ENCODE measurements at places on chromosomes 1 and 21. TPM values are rescaled to one million over a fixed set of nuclear protein-coding genes. Genes with fewer than 3 reads are reported as not detected.

DNA sequence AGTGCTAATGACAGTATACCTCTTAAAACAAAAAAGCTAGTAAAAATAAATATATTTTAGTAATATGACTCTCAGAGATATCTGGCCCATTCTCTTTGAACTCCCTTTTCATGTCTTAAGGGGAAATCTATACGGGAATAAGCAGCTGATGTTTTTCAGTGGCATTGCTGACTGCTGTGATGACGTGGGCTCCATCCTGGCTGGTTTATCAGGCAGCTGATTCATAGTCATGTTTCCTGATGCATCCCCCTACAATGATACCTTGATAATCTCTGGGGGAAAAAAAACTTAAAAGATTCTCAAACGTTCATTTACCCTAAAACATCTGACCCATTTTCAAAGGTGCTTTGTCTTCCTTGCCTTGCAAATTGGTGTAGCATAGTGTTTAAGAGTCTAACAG lies 53.8 kb downstream of the ABCA4 start:
- no peaks in the 10 kb centered on the region for H3K27me3 ChIP-seq
- H3K36me3 ChIP-seq, result no peaks in the 10 kb centered on the region

DNA sequence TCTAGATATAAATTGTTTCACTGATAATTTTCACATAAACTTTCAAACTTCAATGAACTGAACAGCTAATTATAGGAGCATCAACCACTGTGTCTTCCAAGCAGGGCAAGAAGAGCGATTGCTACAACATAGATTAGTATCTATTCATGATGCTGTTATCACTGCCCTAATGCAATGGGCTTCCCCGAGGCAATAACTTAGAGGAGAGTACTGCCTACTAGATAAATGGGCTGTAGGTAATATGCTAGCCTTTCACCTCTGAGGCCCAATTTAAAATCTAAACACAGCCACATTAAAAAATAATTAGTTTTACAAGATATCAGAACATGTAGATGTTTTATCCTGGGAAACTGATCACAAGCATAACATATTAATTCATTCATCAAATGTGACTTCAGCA lies 318.0 kb downstream of the VAV3 start:
- no peaks in the 10 kb centered on the region for H3K4me1 ChIP-seq
- H3K36me3 ChIP-seq, result no peaks in the 10 kb centered on the region

The ADAMTS4 gene
- total RNA-seq, result 3.7 TPM

GRCh38 chr1:241944300-241944699 lies 13.3 kb upstream of the BECN2 start:
- ATAC-seq, result no peak
- no peak overlapping the region for H3K4me3 ChIP-seq
- no peaks in the 10 kb centered on the region for H3K27me3 ChIP-seq
- no peak overlapping the region for H3K27ac ChIP-seq

The SPRR2F gene
- total RNA-seq, result not detected

DNA sequence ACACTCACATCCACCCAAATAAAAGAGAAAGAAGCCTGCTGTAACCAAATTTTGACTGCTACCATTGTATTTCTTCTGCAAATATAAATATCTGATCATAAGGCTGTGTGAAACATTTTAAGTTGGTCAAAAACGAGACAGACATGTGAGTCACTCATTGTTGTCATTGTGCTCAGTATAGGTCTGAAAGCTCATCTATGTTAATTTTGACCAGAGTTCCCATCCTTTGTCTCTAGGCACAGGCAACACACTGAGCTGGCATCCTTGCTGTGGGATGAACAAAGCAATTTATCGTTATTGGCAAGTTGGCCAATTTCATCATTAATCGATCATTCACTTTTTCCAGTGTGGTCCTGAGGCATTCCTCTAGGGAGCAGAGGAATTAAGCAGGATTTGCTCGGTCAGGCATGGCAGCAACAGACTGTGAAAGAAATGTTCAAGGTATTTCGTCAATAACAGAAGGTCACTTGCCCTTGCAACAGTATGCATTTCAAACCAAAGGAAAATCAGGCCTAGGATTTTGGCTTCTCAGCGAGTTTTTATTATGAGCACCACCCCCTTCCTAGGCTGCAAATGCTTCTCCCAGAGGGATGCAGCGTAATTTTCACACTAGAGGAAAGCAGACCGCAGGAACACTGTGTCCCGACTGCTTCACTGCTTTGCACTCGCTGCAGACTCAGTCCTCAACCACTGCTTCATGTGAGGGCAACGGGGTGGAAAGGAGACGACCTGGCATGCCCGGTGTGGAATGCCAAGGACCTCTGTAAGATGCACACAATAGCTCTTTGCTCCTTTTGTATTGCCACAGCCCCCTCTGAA lies 87.9 kb upstream of the SMYD2 start:
- ATAC-seq, result no peak
- no peak overlapping the region for H3K4me3 ChIP-seq
- H3K27me3 ChIP-seq, result peaks cover 40% of the 10 kb centered on the region

DNA sequence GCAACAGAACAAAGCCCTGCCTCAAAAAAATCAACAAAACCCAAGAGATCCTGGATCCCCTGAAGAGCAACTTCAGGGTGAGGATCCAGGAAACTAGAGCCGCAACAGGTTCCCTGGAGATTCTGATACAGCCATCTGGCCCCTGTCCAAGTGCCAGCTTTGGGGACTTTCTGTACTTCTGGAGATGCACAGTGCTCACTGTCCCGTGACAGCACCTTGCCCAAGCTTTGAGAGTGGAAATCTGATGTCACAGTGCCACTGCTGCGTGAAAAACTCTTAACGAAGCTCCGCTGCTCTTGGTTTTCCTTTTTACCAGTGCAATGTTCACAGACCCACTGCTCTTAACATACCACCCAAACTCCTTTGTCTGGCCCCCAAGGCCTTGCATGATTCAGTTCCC lies 26.3 kb downstream of the STK40 start:
- H3K36me3 ChIP-seq, result no peaks in the 10 kb centered on the region
- H3K4me1 ChIP-seq, result no peaks in the 10 kb centered on the region
- H3K27ac ChIP-seq, result no peak overlapping the region
- no peak overlapping the region for H3K4me3 ChIP-seq
- H3K27me3 ChIP-seq, result no peaks in the 10 kb centered on the region

The LCE1A gene
- total RNA-seq, result not detected

- peak overlapping the region; percentile 78 for H3K27ac ChIP-seq
- peak; percentile 15 for ATAC-seq
- no peaks in the 10 kb centered on the region for H3K36me3 ChIP-seq
- H3K27me3 ChIP-seq, result no peaks in the 10 kb centered on the region
Observed at GRCh38 chr1:227541796-227542152, 21.6 kb upstream of the ZNF678 start.

DNA sequence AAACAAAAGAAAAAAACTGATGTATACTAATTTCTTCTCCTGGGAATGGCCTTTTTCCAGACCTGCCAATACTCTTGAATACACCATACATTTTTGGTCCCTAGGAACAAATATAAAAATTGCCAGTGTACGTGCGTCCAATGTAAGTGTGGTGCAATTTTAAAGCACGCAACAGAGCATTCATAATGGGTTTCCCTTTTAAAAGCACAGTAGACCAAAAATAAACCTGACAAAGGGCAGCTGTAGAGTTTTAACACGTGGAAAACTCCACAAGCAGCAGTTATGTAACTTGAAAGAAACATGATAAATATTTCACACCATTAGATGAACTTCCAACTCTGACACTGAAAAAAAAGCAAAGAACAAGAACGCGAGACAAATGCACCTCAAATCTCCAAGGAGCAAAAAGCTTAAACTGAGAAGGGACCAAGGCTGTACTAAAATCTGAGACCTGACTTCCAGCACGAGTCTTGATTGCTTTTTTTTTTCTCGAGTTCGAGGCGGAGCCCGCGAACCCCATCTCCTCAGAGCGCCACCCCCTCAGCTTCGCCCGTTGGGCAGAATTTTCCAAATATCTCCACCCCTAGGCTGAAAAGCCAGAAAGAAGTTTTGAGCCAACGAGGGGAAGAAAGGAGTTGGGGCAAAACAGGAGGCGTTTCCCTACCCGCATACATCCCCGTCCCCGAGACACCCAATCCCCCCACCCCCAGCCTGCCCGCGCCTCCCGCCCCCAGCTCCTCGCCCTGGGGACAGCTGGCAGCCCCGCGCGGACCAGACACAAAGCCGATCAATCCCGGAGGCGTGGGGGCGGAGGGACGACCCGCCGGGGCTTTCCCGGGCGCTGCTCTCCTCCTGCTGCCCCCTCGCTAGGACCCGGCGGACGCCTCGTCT lies at the start of gene JAM2:
TSS of gene JAM2 (plus strand) at position 599 of the 891 bp plus-strand sequence. CDS start 564 bp downstream, outside the sequence.
- ATAC-seq, result peak; percentile 72
- H3K4me3 ChIP-seq, result peak within 1 kb of the TSS; percentile 84
- H3K27me3 ChIP-seq, result no peaks in the 10 kb centered on the region

- no peak overlapping the region for H3K4me3 ChIP-seq
- H3K27me3 ChIP-seq, result no peaks in the 10 kb centered on the region
- ATAC-seq, result no peak
- H3K4me1 ChIP-seq, result no peaks in the 10 kb centered on the region
Observed at GRCh38 chr1:25684216-25684965, 67.8 kb downstream of the MAN1C1 start.

- H3K4me3 ChIP-seq, result no peak overlapping the region
- no peak for ATAC-seq
- H3K4me1 ChIP-seq, result peaks cover 7% of the 10 kb centered on the region
- no peaks in the 10 kb centered on the region for H3K27me3 ChIP-seq
- no peaks in the 10 kb centered on the region for H3K36me3 ChIP-seq
Observed at GRCh38 chr1:94160811-94161210, 39.9 kb upstream of the ABCA4 start.

The MATN1 gene
- total RNA-seq, result not detected

DNA sequence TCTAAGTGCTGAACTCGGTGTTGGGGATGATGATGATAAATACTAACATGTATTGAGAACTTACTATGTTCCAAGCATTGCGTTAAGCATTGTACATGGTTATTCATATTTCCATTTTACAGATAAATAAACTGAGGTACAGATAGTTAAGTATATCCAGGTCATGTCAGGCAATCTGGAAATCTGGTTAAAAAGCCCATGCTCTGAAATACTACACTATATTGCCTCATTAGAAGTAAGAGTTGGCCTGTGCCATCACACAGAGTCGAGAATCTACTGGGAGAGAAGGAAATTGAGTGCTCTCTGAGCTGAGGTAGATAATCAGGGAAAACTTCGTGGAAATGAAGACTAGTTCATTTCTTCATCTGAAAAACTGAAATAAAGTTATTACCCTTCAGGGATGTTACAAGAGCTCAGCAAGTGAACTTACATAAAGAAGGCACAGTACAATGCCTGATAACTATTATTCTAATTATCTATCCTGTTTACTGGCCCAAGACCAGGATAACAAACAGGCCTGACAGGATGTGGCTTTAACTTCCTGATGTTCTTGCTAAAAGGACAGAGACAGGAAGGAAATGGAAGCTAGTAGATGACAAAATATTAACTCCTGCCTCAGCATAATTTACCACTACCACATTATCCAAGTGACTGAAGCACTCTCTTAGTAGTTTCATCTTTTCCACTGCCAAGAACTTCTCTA lies 85.6 kb downstream of the EPS15 start:
- no peak overlapping the region for H3K4me3 ChIP-seq
- H3K27ac ChIP-seq, result peak overlapping the region; percentile 15
- peaks cover 84% of the 10 kb centered on the region for H3K36me3 ChIP-seq
- H3K4me1 ChIP-seq, result no peaks in the 10 kb centered on the region
- peak; percentile 61 for ATAC-seq
- no peaks in the 10 kb centered on the region for H3K27me3 ChIP-seq

The SYDE2 gene
- total RNA-seq, result 30.4 TPM

- H3K27me3 ChIP-seq, result peaks cover 5% of the 10 kb centered on the region
- no peak overlapping the region for H3K27ac ChIP-seq
- ATAC-seq, result no peak
- no peak overlapping the region for H3K4me3 ChIP-seq
- H3K36me3 ChIP-seq, result no peaks in the 10 kb centered on the region
Observed at GRCh38 chr1:31401241-31401640, 11.8 kb upstream of the SERINC2 start.

DNA sequence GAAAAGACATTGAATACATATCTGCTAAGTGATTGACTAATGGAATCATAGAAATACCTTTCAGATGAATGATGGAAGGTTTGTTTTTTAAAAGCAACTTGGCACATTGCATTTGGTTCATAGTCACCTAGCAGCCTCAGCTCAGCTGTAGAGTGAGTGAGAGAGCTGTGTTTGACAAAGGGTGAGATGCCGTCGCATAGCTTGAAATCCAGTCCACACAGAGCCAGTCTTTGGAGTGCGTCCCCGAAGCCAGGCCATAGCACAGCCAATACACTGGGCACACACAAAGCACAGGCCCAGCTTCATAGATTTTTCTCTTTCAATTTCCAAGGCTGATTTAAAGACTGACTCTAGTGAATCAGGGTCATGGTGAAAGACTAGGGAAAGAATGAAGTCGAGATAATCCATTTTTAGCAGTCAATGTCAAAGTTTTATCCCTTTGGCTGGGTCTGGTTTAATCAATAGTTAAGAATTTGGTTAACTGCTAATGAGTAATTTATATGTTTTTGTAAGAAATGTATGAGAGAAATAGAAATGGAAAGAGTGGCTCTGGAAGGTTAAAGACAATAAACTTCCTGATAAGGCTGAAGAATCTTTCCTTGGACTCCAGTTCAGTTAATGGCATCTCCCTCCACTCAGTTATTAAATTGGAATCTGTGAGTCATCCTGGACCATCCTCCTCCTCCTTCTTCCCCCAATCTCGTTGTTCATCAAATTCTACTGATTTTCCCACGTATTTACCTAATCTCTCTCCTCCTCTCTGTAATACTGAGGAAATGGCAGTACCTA lies 101.2 kb upstream of the IRF2BP2 start:
- peaks cover 4% of the 10 kb centered on the region for H3K4me1 ChIP-seq
- H3K36me3 ChIP-seq, result no peaks in the 10 kb centered on the region
- H3K27me3 ChIP-seq, result no peaks in the 10 kb centered on the region
- peak overlapping the region; percentile 51 for H3K27ac ChIP-seq
- ATAC-seq, result no peak
- no peak overlapping the region for H3K4me3 ChIP-seq

DNA sequence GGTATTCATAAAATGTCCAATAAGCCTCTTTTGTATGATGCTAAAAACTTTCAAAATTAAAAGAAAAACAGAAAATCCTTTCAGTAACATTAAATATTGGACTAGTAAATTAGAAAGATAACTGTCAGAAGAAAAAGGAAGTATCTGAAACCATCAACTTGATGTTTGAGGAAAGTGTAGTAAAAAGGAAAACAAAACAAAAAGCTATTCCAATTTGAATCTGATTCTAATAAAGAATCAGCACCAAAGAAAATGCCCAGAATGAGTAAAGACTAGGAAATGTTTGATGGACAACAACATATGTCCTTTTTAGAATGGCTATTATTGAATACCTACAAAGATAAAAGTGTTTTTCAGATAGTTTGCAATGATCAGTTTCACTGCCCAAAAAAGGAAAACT lies 79.9 kb upstream of the RBM34 start:
- no peaks in the 10 kb centered on the region for H3K4me1 ChIP-seq
- peaks cover 33% of the 10 kb centered on the region for H3K36me3 ChIP-seq
- H3K27me3 ChIP-seq, result no peaks in the 10 kb centered on the region
- H3K27ac ChIP-seq, result no peak overlapping the region
- ATAC-seq, result no peak

- H3K27me3 ChIP-seq, result no peaks in the 10 kb centered on the region
- no peak overlapping the region for H3K27ac ChIP-seq
- peaks cover 98% of the 10 kb centered on the region for H3K4me1 ChIP-seq
- H3K4me3 ChIP-seq, result no peak overlapping the region
- no peak for ATAC-seq
- no peaks in the 10 kb centered on the region for H3K36me3 ChIP-seq
Observed at GRCh38 chr1:61098333-61098732, 16.0 kb downstream of the NFIA start.

GRCh38 chr1:109475261-109475660 lies 8.4 kb upstream of the ATXN7L2 start:
- no peaks in the 10 kb centered on the region for H3K27me3 ChIP-seq
- H3K27ac ChIP-seq, result no peak overlapping the region
- H3K4me3 ChIP-seq, result no peak overlapping the region
